ENCODE measurements at places on chromosomes 16 and 17.

GRCh38 chr17:68584581-68585303 is 16.4 kb downstream of the FAM20A start:
- DNase-seq, result no peak

DNA sequence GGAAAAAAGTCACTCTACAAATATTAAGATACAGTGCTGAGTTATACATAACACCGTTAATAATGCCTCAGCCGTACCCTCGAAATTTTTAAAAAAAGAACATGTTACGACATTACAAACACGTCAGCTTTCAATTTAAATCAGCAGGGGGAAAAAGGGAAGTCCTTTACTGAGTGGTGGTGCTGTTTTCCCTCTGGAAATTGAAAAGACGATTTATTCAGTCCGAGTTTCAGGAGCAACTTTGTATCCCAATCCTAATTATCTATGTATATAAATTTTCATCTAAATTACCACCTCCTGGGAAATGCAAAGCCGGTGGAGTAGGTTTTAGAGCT is 1.3 kb downstream of the NETO2 start:
- no peak for DNase-seq

- no peak for DNase-seq
Measured at GRCh38 chr16:67346341-67346740, 19.7 kb downstream of the LRRC36 start.

- DNase-seq, result no peak
Measured at GRCh38 chr17:48812001-48812400, 5.0 kb downstream of the TTLL6 start.

DNA sequence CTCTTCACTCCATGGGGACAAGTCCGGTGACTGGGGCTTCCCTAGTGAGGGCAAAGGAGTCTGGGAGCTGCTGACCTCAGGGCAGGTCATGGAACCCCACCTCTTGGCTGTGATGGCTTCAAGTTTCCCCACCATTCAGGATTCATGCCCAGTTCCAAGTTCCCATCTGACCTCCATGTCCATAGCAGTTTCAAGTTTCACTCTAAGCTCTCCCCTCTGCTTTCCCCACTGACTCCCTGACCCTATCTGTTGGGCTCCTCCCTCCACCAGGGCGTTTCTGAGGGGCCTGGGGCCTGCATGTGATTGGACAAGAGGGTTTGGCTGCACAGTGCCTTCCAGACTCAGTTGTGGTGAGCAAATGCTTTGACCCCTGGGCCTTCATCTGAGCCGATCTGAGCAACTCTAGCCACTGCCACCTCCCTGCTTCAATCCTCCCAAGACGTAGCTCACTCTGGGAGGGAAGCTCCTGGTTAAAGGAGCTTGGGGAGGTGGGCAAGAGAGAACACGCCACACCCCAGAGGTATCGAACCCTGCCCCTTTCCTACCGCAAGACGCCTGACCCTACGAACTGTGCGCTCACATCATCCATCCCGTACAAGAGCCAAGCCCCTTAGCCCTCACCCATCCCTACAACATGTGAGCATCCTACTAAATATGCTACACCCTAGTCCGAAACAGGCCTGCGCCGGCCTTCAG is 8.3 kb downstream of the ZNF629 start:
- DNase-seq, result no peak

GRCh38 chr16:1335996-1336395 is 2.6 kb downstream of the BAIAP3 start:
- no peak for DNase-seq

Data from GM12878 (cell line).